Naive thymus-derived CD4-positive, alpha-beta T cell (primary cell): ENCODE measurements at places on chromosomes 12 and 14. TPM values are rescaled to one million over a fixed set of nuclear protein-coding genes. Genes with fewer than 3 reads are reported as not detected.

RNU4-1 gene
- 1,510 TPM for total RNA-seq

- no peaks in the 10 kb centered on the region for H3K36me3 ChIP-seq
- H3K4me1 ChIP-seq, result no peaks in the 10 kb centered on the region
- no peak overlapping the region for H3K4me3 ChIP-seq
- H3K27me3 ChIP-seq, result no peaks in the 10 kb centered on the region
- DNase-seq, result no peak
Measured at GRCh38 chr12:41910578-41911320, 233.9 kb downstream of the GXYLT1 start.

- H3K36me3 ChIP-seq, result no peaks in the 10 kb centered on the region
- no peaks in the 10 kb centered on the region for H3K27me3 ChIP-seq
- H3K4me1 ChIP-seq, result no peaks in the 10 kb centered on the region
- no peak overlapping the region for H3K27ac ChIP-seq
Measured at GRCh38 chr12:28859551-28859950, 289.5 kb upstream of the FAR2 start.

DNA sequence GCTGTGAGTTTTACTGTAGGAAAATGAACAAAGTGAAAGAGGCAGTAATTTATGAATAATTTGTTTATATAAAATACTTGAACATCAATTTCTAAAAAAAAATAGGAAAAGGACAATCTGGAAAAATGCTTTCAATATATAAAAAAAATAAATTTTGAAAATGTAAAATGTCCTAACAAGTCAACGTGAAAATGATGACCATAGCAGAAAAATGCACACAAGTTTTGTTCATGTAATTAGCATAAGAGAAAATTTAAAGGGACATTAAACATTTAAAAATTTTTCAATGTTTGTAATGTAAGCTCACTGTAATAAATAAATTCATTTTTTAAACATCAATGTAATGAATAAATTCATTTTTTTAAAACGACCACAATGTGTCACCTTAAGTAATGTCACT, 214.8 kb upstream of the ATXN7L3B start:
- H3K27ac ChIP-seq, result no peak overlapping the region
- DNase-seq, result no peak
- H3K4me1 ChIP-seq, result no peaks in the 10 kb centered on the region
- no peak overlapping the region for H3K4me3 ChIP-seq
- H3K27me3 ChIP-seq, result no peaks in the 10 kb centered on the region

CEBPE gene
- total RNA-seq, result 0.19 and 0.33 TPM in 2 replicates

- H3K4me3 ChIP-seq, result no peak overlapping the region
- no peak for DNase-seq
Measured at GRCh38 chr12:15698377-15698871, 90.8 kb downstream of the EPS8 start.

- H3K4me3 ChIP-seq, result no peak overlapping the region
- H3K27me3 ChIP-seq, result no peaks in the 10 kb centered on the region
- H3K4me1 ChIP-seq, result no peaks in the 10 kb centered on the region
- no peaks in the 10 kb centered on the region for H3K36me3 ChIP-seq
- H3K27ac ChIP-seq, result no peak overlapping the region
Measured at GRCh38 chr14:86321151-86321550, 791.2 kb downstream of the FLRT2 start.
